ENCODE measurements at places on chromosomes 12 and 14.

DNA sequence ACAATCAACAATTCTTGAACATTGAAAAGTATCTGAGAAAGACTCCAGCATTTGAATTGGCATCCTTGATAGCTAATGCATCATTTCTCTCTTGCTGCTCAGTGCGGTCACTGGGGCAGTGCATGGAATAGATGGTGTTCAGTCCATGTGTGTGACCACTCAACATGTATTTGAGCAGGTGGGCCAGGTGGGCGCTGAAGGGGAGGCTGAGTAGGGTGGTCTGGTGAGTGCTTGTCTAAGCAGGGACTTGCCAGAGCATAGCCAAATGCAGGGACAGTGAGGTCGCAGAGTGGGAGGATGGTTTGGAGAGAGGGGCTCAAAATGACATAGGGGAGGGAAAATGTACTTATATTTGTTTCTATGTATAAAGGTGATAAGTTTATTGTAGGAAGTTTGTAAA lies 409.0 kb downstream of the TMEM121 start:
- peak; percentile 0 for DNase-seq

DNA sequence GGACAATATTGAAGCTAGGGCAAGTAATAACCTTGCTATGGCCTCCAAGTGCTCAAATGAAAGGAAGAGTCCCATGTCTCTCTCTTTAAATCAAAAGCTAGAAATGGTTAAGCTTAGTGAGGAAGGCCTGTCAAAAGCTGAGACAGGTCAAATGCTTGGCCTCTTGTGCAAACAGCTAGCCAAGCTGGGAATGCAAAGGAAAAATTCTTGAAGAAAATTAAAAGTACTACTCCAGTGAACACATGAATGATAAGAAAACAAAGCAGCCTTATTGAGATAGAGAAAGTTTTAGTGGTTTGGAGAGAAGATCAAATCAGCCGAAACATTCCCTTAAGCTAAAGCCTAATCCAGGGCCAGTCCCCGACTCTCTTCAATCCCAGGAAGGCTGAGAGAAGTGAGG lies 84.1 kb upstream of the PLEKHA5 start:
- no peak for DNase-seq

- no peak for DNase-seq
Observed at GRCh38 chr12:93448796-93449195, 7.0 kb upstream of the UBE2N start.

GRCh38 chr12:69672195-69672594 lies 26.9 kb downstream of the BEST3 start:
- no peak for DNase-seq

DNA sequence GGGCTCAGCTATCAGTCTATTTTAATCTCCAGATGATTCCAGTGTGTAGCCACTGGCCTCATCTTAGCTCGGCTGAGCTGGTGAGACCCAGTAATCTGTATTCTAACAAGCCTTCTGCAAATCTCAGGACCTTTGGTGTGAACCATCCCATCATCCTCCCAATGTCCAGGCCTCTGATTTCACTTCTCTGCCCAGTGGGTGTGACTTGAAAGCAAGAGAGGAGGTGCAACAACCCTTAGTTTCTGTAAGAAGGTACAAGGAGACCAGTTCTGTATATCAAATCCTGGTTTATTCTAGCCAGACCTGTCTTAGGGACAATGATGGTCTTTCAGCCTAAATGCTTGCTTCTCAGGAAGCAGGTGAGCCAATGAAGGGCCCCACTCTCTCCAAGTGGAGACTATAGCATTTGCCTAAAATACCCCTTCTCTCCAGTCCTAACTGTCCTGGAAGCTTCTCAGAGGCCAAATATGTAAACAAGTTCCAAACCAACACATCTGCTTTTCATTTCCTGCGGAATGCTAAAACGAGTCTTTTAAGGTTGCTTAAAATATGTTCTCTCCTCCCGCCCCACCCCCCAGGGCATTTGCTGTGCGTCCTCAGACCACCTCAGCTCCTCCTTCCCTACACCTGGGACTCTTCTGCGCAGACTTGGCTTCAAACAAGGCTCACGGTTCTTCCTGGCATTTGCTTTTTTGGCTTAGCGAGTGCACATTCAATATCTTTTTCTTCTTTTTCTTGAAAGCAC lies 78.4 kb upstream of the FUT8 start:
- DNase-seq, result no peak

DNA sequence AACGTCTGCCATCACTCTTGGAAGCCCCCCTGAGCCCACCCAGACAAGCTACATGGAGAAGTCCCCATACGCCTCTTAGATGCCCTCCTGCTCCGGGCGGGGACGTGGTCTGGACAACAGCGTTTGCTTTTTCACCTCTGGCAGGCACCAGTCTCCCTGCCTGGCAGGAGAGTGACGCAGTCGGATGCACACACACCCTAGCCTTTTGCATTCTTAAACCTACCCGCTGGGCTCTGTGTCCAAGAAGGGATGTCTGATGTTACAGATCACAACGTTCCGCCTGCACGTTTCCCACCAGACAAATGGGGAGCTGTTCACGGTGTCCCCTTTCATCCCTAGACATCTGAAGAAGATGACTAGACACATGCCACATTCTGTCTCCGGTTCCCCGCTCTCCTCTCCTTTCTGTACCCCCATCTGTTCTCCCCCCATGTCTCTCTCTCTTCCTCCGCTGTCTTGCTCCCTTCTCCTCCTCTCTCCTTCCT lies 100.2 kb downstream of the RIMBP2 start:
- no peak for DNase-seq

DNA sequence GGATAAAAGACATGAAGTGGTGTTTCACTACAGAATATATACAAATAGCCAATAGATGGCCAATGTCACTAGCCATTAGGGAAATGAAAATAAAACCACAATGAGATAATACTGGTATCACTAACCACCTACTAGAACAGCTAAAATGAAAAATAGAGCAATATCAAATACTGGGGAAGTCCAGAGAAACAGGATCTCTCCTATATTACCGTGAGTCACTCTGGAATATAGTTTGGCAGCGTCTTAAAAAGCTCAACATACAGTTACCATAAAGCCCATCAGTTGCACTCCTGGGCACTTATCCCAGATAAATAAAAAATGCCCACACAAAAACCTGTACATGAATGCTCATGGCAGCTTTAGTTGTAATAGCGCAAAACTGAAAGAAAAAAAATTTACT lies 101.7 kb downstream of the TMTC1 start:
- no peak for DNase-seq

DNA sequence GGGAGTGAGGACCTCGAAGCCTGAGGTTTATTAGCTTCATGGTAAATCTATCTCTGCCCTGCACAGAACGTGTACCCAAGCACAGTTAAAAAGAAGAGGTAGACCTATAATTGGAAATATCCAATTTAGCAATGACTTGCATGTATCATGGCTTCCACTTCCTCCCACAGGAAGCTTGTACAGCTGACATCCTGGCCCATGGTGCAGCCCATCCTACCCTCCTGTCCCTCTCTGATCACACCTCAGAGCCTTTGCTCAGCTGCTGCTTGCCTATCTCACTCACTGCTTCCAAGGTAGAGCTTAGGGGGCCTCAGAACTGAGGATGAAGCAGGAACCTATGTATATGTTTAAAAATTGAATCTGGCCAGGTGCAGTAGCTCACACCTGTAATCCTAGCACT lies 4.3 kb upstream of the BCDIN3D start:
- DNase-seq, result no peak

DNA sequence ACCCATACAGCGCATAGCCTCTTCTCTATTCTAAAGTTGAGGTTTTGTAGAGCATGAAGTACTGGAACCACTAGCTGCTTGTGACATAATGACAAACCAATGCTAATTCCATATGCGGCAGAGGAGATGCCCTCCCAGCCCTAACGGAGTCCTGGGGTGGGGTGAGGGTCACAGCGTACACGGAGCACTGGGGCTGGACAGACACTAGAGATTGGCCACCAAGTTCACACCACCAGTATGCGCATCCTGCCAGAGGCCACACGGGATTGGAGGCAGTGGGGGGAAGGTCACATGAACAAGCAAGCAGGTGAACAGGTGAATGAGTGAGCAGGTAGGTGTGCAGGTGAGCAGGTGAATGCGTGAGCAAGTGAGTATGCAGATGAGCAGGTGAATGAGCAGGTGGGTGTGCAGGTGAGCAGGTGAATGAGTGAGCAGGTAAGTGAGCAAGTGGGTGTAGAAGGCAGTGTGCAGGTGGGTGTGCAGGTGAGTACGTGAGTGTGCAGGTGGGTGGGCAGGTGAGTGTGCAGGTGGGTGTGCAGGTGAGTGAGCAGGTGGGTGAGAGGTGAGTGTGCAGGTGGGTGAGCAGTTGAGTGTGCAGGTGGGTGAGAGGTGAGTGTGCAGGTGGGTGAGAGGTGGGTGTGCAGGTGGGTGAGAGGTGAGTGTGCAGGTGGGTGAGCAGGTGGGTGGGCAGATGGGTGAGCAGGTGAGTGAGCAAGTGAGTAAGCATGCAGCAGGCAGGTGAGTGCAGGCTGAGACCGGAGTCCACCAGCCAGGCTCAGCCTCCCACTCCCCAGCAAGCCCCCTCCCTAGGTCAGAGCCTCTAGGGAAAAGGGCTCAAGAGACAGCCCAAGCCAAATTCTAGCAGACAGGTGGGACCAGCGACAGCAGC lies 52.7 kb downstream of the CCDC85C start:
- DNase-seq, result no peak

GRCh38 chr12:15322164-15323061 lies at the start of gene PTPRO:
TSS of gene PTPRO (plus strand) at chr12:15322508.
- DNase-seq, result no peak

DNA sequence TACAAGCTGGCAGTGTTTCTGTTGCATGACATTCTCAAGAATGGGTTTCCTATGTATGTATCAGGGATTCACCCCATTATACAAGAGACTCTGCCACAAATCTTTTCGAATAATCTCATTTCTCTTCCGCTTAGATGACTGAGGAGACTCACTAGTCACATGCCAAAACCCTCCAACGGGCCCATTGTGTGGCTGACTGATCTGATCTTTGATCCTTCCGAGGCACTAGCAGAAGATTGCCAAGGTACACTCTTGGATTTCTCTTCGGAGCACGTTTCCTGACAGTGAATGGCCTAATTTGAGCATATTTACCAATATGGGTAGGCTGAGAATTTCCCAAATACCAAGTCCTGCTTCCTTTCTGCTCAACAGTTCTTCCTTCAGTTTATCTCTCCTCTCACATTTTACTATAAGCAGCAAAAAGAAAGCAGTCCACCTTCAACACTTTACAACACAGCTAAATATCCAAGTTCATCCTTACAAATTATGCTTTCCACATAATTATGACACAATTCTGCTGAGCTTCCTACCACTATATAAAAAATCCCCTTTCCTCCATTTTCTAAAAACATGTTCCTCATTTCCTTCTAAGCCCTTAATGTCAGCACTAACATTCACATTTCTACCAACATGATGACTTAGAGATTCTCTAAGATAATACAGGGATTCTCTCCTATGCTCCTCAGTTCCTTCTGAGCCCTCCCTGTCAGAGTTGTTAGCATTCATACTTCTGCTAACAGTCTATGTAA lies 11.0 kb downstream of the PRPH start:
- no peak for DNase-seq

DNA sequence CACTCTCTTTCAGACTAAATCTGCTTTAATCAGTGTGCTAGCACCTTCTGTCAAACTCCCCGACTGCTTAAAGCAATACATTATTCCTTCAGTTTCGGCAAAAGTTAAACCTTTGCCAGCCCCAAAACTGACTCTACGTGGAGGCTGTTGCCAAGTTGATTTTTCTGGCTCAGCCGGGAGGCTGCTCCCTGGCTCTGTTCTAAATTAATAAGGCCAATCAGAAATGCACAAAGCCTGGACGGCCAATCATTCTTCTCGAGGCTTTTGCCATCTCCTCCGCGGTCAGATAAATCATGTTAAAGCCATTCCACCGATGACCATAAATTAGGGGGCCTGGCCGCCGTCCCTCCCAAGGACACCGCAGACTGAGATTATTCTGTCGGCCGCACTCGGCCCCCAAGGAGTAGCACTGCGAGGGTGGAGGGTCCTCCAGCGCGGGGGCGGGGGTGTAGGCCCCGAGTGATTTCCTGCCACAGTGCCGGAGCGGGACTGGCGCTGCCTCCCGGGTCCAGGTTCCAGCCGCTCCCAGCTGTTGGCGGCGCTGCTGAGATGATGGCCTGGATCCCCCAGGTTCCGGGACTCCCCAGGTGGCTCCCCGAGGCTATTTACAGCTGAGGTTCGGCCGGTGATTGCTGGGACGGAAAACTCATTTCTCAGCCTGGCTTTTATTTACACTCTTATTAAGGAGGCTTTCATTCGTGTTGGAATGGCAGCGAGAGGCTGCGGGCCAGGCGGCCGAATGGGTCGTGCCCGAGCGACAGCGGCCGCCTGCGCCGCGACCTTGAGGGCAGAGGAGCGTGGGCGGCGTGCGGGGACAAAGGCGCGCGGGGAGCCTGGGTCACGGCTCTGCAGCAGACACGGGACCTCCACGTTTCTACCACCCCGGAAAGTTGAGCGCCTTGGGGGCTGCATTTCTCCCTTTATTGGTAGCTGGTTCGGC lies 165.1 kb downstream of the MON2 start:
- peak; percentile 15 for DNase-seq

GRCh38 chr12:46983959-46984841 lies 95.2 kb upstream of the PCED1B start:
- DNase-seq, result peak; percentile 46

GRCh38 chr14:62957562-62957961 lies 87.7 kb downstream of the KCNH5 start:
- no peak for DNase-seq

DNA sequence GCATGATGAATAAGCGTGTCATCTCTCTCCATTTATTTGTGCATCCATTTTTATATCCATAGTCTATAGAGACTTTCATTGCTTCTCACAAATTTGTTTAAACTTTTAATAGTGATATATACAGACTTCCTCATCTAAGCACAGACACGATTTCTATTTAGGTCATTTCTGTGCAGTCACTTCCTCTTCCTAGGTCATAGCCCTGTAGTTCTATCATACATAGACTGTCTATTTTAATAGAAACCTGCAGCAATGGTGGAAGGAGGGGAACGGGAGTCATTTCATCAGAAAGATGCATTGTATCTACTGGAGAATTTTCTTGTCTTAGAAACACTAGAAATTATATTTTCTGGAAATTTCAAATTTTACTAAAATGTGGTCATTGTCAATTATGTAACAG lies 133.4 kb upstream of the FGD4 start:
- no peak for DNase-seq

DNA sequence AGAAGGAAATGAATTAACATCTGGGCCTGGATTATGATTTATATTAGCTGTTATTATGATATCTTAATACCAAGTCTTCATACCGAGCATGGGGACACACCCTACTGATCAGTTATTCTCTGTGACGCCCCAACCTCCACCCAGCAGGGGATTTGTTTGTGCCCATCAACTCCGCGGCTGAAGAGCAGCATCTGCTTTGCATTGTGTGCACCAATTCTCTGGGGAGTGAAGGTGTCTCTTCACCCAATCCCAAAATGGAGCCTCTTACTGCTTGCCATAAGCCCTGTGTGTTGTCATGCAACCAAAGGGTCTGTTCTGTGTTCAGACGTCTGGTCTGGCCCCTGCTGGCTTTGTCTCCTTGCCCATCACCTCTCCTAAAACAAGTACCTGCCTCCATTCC lies 25.4 kb downstream of the DHRS2 start:
- DNase-seq, result no peak

GRCh38 chr12:51970904-51971646 lies 19.6 kb downstream of the ACVR1B start:
- peak; percentile 62 for DNase-seq
